ENCODE measurements at places on chromosomes 3 and 15. TPM values are rescaled to one million over a fixed set of nuclear protein-coding genes. Genes with fewer than 3 reads are reported as not detected.

DNA sequence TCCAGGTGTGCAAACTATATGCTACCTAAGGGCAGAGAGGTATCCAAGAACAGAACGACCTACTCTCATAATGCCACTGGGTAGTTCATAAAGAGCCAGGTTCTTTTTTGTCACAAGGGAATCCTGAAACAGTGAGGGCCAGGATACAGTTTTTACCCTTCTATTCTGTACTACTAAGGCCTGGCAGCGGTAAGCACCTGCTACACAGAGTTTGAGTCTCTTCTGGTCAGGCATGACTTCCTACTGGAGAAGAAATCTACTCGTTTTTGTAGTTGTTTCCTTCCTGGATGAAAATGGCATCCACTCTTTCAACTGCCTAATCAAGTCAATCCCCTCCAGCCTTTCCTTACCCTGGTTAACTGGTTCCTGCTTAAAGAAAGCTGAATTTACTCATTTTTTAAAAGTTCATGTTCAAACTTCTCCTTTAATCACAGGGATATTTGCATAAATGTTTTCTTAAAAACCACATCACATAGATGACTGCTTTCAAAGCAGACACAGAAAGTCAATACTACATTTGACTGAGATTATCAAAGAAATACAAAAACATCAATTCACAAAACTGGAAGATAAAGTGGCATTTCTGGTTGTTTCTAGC lies 40.0 kb downstream of the MAP4 start:
- ATAC-seq = no peak

PLSCR2 gene
- 1.3 TPM for total RNA-seq

DNA sequence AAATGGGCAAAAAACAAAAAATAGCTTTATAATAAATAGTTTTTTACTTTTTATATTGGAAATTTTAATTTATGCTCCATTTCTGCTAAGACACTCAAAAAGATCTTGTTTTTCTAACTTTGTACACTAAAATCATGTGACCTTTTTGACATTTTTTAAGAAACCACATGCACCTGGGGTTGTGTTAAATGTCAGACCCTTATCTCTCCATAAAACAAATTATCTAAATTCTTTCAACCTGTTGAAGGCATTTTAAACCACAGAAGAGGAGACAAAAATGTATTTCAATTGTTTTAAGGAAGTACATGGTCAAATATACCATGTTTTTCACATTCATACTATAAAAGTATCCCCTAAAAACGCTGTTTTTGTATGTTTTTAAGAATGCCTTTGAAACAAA lies 29.2 kb downstream of the IFT80 start:
- ATAC-seq = no peak

BOC gene
- 41.5 TPM for total RNA-seq

DNA sequence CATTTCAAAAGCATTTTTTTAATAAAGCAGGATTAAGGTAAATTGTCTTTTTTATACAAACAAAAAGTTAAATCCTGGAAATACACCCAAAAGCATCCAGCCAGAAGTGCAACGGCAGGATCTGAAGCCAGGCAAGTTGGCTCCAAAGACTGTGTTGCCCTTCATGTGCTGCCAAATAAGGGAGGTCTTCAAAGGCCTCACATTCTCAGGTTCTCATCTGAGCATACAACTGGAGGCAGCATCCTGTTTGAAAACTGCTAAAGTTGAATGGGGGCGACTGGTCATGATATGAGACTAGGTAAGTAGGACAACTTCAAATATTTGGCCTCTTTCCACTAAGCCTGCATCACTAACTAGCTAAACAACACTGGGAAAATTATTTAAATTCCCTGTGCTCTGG lies 52.2 kb downstream of the IMPG2 start:
- ATAC-seq = no peak

GRCh38 chr3:30708472-30708871 lies 102.1 kb downstream of the TGFBR2 start:
- ATAC-seq = no peak

TRIM42 gene
- not detected for total RNA-seq

PLCL2 gene
- total RNA-seq = 12.3 TPM

DPPA2 gene
- total RNA-seq = not detected

MORC1 gene
- not detected for total RNA-seq

PLOD2 gene
- total RNA-seq = 100 TPM

GRCh38 chr15:60000824-60001609 lies 3.1 kb upstream of the FOXB1 start:
- ATAC-seq = no peak

GRCh38 chr3:169242708-169243513 lies 420.6 kb downstream of the MECOM start:
- ATAC-seq = no peak

- no peak for ATAC-seq
These were observed 84.7 kb downstream of the MYO9A start for GRCh38 chr15:72033285-72033684.

PTPRG gene
- 49.4 TPM for total RNA-seq

- ATAC-seq = no peak
These were observed 195.8 kb downstream of the RORA start for GRCh38 chr15:61033319-61033718.

PHC3 gene
- 90.8 TPM for total RNA-seq

- peak; percentile 80 for ATAC-seq
These were observed 1.3 kb upstream of the PIGZ start for GRCh38 chr3:196969660-196970546.

DNA sequence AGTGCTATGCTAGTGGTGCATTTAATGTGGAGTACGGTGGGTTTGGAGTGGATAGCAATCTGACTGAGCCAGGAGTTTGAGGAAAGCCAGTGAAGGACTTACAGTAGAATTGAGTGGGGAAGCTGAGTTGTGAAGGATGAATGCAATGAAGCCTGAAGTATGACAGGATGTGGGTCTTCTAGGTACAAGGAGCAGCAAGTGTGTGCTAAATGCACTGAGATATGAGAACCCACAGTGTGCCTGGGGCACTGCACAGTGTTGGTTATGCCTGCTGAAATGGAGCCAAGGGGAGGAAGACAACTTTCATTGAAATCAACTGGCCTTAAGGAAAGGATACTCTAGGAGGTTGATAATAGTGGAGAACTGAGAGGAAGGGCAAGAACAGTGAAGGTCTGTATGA lies 105.5 kb upstream of the MRPL3 start:
- no peak for ATAC-seq

- ATAC-seq = no peak
These were observed 486 bp downstream of the LSG1 start for GRCh38 chr3:194671511-194671899.

GHSR gene
- not detected for total RNA-seq

DNA sequence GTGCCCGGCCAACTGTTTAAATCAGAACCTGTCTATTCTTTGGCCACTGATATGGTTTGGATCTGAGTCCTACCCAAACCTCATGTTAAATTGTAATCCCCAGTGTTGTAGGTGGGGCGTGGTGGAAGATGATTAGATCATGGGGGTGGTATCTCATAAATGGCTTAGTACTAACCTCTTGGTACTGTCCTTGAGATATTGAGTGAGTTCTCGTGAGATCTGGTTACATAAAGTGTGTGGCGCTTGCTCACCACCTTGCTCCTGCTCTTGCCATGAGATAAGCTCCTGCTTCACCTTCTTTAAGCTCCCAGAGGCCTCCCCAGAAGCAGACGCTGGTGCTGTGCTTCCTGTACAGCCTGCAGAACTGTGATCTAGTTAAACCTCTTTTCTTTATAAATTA lies 42.4 kb downstream of the REC114 start:
- ATAC-seq = no peak

DNA sequence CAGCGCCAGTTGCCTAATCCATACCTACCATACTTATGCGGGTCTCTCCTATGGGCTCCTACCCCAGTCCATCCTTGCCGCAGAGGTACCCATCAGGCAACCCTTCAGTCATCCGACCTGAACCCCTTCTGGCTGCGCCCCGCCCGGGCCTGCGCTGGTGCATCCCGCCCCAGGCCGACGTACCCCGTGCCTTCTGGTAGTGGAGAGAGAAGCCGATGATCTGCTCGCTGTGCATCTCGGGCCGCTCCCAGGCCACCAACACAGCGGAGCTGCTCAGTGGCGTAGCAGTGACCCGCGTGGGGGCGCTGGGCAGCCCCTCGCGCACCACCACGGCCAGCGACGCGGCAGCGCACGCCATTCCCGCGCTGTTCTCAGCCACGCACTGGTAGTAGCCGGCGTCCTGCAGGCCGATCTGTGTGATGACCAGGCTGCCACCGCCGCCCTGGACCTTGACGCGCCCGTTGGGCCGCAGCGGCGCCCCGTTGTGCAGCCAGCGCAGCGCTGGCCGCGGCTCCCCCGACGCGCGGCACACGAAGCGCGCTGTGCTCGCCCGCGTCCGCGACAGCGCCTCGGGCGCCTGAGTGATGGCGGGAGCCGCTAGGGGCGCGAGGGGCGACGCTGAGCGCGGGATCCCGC lies 17.9 kb upstream of the IGDCC3 start:
- ATAC-seq = no peak

GRCh38 chr3:177341736-177342419 lies 144.6 kb upstream of the TBL1XR1 start:
- ATAC-seq = no peak

- ATAC-seq = no peak
These were observed 7.5 kb downstream of the MORF4L1 start for GRCh38 chr15:78880242-78880533.

DNA sequence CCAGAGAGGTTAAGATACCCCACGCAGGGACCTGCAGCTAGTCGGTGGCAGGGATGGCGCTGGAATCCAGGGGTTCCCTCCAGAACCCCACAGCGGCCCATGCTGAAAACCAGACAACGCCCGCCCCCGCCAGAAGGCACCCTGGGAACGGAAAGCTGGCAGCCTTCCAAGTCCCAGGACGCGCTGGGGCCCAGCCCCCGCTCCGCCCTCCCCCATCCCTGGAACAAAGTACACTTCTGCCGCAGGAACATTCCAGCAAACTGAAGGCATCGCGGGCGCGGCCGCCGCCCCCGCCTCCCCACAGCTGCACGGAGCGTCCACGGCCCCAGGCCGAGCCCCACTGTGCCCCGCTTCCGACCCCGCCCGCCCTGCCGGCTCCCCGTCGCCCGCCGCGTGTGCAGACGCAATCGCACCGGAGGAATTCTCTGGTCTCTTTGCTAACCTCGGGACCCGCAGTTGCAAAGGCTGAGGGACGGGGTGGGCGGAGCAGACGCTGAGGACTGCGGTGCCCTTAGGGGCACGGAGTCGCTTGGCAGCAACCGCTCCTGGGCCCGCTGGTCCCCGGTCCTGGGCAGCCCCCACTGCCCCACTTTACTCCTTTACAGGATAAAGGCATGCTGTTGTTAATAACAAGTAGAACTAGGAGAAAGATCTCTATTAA lies 44.8 kb upstream of the RNU6-1 start:
- ATAC-seq = peak; percentile 92

- no peak for ATAC-seq
These were observed 27.8 kb upstream of the ARHGEF3 start for GRCh38 chr3:56829533-56829932.

DNA sequence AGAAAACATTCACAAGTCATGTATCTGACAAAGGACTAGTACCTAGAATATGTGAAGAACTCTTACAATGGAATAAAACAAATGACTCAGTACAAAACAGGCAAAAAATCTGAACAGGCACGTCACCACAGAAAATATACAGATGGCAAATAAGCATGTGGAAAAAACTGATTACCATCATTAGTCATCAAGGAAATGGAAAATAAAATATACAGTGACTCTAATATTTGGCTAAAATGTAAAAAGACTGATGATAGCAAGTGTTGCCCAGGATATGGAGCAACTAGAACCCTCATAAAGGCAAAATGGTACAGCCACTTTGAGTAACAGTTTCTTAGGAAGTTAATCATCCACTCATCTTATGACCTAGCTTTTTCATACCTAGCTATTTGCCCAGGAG lies 95.8 kb upstream of the ABHD17C start:
- no peak for ATAC-seq

DNA sequence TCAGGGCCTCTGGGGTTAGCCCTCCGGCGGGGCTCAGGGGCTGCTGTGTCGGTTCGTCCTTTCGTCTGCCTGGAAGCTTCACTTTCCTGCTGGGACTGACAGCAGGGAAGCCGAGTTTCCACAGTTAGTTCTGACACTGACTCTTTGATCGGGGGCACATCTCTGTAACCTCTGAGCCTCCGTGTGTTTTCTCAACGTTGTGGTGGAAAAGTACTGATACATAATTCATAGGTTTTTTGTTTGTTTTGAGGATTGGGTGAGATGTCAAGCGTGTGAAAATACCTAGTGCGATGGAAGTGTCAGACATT lies 481 bp downstream of the AP4E1 start:
- no peak for ATAC-seq

GRCh38 chr3:157317895-157318294 lies 118.8 kb upstream of the PTX3 start:
- ATAC-seq = no peak

SOX14 gene
- total RNA-seq = not detected

- ATAC-seq = no peak
These were observed 85.5 kb downstream of the CD200R1L start for GRCh38 chr3:112761062-112761638.

DNA sequence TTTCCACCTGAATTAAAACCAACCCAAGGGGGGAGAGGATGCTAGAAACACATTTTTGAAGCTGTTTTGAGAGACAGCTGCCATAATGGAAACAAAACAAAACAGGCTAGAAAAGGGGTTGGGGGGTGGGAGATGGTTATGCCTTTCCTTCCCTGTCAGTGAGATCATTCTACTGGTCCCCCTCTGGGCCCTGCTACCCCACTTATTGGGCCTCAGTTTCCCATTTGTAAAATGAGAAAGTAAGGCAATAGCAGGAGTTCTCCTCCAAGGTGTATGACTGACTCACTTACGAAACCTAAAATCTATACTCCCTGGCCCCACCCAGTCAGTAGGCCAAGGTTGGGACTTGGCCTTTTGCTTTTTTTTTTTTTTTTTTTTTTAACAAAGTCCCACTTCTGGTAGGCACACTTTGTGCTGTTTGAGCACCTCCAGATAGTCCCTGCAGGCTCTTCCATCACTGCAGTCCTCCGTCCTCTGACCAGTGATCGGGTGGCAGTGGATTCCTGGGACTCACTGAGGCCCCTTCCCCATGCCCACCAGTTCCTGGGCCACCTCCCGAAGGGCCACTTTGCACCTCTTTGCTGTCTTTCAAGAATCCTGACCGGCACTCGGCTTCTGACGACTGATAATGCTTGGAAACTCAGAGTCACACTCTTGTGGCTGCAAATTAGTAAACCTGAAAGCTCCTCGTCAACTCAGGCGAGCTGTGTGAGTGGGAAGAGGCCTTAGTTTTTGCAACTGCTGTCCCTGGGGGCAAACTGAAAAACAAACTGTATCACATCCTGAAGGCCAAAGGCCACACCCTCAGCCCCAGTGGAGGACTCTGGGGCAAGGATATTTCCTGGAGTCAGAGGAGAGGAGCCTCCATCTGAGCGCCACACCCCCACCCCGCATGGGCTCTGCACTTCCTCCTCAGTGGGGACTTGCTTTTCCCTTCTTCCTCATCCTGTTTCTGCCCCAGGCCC lies 6.7 kb upstream of the PSTPIP1 start:
- peak; percentile 79 for ATAC-seq

HMCES gene
- 30.9 TPM for total RNA-seq

TGM5 gene
- total RNA-seq = not detected

GRCh38 chr3:63473641-63474166 lies 178.8 kb upstream of the SNTN start:
- no peak for ATAC-seq

GRCh38 chr15:61017627-61018026 lies 211.5 kb downstream of the RORA start:
- no peak for ATAC-seq

- ATAC-seq = no peak
These were observed 46.4 kb upstream of the USP3 start for GRCh38 chr15:63458026-63458425.

KNG1 gene
- not detected for total RNA-seq

- ATAC-seq = no peak
These were observed 91.1 kb downstream of the USP13 start for GRCh38 chr3:179743913-179744312.
